ENCODE measurements at places on chromosomes 2 and 18.

DNA sequence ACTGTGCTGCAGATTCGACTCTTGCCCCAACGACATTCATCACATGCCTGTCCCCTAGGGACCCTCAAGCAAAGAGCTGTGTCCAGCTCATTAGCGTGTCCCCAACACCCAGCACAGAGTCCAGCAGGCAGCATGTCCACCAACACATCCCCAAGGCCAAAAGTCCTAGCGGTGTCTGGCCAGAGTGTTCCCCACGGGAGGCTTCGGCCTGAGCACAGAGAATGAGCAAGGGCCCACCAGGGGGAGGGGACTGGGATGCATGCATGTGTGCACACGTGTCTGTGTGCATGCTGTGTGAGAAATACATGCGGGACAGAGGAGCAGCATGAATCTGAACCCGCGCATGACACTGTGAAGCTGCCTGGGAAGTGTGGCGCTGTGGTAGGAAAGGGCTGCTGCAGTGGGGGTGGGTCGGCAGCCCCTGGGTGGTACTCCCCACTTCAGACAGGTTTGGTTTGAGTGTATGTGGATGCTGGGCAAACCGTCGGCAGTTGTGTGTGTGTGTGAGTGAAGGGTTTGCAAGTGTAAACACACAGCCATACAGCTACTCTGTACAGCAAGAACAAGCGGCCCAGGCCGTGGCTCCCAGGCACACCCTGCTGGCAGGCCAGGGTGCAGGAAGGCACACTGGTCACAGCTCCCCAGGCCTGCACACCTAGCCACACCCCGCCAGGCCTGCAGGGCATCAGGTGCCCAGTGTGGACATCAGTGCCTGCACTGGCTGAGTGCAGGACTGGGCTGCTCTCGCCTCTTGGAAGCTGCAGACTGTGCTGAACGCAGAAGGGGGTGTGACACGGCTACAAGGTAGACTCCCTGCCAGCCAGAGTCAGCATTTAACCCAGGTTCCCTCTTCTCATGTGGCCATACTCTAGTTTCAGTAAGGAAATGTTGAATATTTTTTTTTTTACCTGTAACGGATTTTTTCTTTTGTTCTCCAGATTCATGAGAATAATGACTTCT is 19.5 kb upstream of the HES6 start:
- no peak for DNase-seq

DNA sequence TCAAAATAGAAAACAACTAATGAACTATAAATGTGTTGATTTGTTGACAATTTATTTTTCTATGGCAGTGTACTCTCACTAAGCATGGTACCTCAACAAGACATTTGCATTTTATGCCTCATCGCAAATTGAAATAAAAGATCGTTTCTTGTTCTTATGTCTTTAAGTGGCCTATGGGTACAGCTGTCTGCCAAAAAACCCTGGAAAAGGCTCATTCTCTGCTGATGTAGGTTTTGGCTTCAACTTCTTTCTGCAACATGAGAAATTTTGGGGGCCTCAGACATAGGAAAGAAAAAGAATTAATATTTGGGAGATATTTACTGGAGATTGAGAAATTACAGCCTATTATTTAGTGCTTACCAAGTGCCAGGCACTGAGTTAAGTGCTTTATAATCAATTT is 205.1 kb upstream of the DPP10 start:
- DNase-seq: no peak

DNA sequence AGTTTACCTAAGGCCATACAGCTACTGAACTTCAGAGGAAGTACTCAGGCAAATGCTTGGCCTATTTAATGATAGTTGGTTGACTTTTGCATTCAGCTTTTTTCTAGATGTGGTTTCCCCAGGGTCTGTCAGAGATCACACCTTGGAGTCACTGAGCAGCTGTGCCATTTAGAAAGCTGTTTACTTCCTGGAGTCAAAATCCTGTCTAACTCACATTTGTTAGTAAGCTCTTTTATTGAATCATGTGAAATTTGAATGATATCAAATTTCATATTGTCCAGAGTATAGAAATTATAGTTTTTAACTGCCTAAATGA is 7.6 kb upstream of the TRIB2 start:
- no peak for DNase-seq

DNA sequence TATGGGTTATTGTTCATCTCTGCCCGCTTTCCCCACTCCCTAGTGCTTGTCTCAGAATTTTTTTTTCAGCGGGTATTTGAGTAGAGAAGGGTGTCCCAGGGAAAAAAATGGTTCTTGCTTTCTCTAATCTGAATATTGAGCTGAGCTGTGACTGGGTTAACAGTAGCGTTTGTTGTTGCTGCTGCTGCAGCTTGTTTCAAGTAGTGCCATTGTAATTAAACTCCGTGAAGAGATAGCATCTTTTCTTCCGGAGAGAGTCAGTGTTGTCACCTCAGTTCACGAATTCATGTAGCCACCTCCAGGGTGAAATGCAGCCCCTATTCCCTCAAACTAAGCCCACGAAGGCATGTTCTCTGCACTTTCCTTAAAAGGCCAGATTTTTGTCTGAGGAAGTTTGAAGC is 1.5 kb upstream of the AAK1 start:
- DNase-seq: no peak

DNA sequence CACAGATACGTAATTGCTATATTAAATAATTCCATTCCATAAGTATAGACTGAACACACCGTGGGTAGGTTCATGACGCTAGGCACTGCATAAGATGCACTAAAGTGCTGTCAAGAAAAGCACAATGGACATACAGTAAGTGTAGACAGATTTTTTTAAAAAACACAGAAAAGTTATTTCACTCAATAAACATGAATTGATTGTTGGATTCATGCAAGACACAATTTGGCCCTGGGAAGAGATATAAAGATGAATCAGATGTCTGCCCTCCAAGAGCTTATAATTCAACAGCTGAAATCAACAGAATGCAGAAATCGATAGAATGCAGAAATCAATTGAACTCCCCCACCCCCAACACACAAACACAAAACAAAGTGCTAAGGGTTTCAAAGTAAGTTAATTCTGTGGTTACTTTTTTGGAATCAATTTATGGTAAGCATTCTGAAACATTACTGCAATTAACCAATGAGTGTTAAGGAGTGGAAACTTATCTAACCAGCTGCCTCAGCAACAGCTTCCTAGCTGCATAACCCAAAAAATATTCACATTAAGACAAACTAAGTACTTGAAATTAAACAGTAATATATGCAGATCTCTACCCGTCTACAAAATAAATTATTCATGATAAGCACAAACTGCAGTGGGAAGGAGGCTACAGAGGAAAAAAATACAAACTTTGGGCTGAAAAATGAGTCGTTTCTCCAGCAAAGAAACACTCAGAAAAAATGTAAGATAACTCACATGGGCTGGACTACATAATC is 1.6 kb downstream of the NBAS start:
- DNase-seq: no peak

- DNase-seq: no peak
Measured at GRCh38 chr2:75667884-75668283, 21.3 kb downstream of the MRPL19 start.

GRCh38 chr18:56799756-56800155 is 148.6 kb downstream of the WDR7 start:
- DNase-seq: no peak

GRCh38 chr2:210092791-210093190 is 78.4 kb downstream of the KANSL1L start:
- DNase-seq: no peak

DNA sequence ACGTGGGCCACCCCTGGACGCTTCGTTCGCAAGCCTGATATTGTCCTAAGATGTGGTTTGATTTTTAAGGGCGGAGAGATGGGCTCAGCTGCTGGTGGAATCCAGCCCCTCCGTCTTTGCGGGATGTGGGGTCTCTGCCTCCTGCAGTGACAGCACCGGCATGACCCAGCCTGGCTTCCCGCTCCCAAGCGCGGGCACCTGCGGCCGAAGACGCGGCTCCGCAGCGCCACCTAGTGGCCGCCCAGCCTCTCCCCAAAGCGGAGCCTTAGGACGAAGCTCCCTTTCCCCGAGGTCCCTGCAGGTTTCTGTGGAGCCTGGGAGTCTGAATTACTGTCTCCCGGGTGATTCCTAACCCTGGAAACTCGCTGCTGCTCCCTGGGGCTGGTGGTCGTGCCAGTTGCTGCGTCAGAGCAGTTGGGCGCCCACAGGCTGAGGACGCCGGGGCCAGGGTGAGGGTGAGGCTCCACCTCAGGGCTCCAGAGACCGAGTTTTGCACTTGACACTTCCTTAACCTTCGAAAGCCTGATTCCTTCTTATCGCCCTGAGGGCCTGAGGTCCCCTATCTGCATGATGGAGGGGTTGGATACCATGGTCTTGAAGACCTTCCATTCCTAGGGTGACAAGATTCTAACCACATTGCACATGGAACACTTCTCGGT is 137.5 kb downstream of the TPO start:
- no peak for DNase-seq

DNA sequence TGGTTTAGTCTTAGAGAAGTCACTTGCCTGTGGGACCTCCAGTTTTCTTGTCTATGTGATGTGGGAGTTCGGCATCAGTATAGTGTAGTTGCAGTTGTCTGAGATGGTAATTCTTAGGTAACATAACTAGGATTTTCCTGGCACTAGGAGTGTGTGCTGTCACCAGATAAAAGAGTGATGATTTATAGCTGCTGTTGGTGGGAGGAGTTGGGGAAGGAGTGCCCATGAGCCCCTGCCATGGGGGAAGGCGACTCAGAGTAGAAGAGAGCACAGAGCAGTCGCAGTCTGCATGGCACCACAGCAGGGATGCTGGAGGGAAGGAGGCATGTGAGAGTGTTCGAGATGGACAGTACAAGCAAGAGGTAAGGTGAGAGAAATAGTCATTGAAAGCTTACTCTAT is 38.7 kb downstream of the ATP9B start:
- no peak for DNase-seq

GRCh38 chr2:231922311-231923009 is 3.7 kb downstream of the NPPC start:
- DNase-seq: no peak

- no peak for DNase-seq
Measured at GRCh38 chr2:135662088-135662487, 79.6 kb upstream of the UBXN4 start.

GRCh38 chr2:240390091-240391073 is 45.1 kb upstream of the GPC1 start:
- no peak for DNase-seq

- no peak for DNase-seq
Measured at GRCh38 chr2:168981651-168982050, 49.5 kb downstream of the ABCB11 start.
